ENCODE measurements at places on chromosomes 11 and 22. TPM values are rescaled to one million over a fixed set of nuclear protein-coding genes. Genes with fewer than 3 reads are reported as not detected.

DNA sequence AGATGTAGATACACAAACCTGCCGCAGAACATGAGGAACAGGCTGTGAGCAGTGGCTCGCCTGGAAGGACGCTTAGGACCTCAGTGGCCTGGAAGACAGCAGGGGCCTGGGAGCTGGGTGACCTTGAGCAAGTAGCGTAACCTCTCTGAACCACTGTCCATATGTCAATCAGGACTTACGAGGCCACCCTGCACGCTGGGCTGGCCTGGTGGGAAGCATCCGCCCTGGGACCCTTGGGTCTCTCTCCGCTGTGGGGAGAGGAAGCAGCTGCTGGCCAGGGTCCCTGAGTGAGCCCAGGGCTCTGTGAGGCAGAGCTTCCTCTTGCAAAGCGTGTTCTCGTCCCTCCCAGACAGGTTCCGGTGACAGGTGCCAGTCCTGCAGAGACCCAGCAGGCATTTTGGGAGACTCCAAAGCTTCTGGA lies 14.0 kb upstream of the EHD1 start:
- no peak for DNase-seq

DNA sequence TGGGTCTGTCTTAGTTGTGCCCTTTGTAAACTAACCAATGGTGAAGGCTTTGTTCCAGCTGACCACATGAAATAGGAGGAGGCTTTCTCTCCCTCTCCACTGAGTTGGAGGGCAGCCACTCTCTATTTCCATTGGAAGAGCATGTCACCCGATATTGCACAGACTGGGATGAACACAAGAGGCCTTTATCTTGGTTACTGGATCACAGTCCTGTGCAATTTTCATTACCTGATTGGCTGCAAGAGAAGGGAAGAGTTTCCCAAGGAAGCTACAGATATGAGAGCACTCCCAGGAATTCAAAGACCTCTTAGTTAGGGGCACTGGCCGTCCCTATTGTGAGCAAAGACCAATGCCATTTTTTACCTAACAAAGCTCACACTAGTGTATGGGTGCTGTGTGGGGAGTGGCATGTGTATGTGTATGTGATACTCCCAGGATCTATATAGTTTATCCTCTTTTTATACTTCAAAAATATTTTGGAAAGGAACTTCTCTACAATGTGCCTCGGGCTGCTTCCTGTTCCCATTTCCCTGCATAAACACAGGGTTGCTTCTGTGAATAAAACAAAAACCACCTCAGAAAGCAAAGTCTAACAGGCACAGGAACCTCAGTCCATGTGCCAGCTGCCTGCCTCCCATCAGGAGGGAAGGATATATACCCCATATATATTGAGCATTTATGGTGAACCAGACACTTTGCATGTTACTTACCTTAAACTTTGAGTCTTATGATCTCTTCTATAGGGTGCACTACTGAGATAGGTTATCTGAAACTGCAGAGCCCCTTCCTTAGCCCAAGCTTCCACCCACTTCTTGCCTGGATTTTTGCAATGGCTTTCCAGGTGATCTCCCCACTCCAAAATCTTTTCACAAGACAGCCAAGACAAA lies 126.5 kb downstream of the RASSF10 start:
- DNase-seq = peak; percentile 32

GRCh38 chr11:131301306-131301705 lies 69.1 kb upstream of the NTM start:
- DNase-seq = no peak

SPI1 gene
- polyA plus RNA-seq = not detected

CABP2 gene
- not detected for polyA plus RNA-seq

- no peak for DNase-seq
These were observed 20.3 kb downstream of the SBF2 start for GRCh38 chr11:10273738-10274137.

CRYBB3 gene
- polyA plus RNA-seq = not detected
